ENCODE measurements at places on chromosomes 7 and 10.

GRCh38 chr7:147992698-147993097 lies 597.9 kb upstream of the C7orf33 start:
- H3K27ac ChIP-seq, result no peak overlapping the region
- H3K4me1 ChIP-seq, result no peaks in the 10 kb centered on the region
- no peak overlapping the region for H3K4me3 ChIP-seq
- DNase-seq, result no peak

- no peak overlapping the region for H3K4me3 ChIP-seq
- H3K36me3 ChIP-seq, result no peaks in the 10 kb centered on the region
These were observed 121.2 kb downstream of the MTERF1 start for GRCh38 chr7:91759205-91759863.

- DNase-seq, result no peak
- no peak overlapping the region for H3K27ac ChIP-seq
- H3K27me3 ChIP-seq, result no peaks in the 10 kb centered on the region
- H3K4me3 ChIP-seq, result no peak overlapping the region
These were observed 61.7 kb upstream of the NPTX2 start for GRCh38 chr7:98555403-98555802.

- H3K27ac ChIP-seq, result no peak overlapping the region
- peaks cover 7% of the 10 kb centered on the region for H3K4me1 ChIP-seq
- no peak for DNase-seq
- H3K27me3 ChIP-seq, result peaks cover 10% of the 10 kb centered on the region
- peak overlapping the region; percentile 19 for H3K4me3 ChIP-seq
These were observed 56.3 kb downstream of the MICALL2 start for GRCh38 chr7:1402791-1403637.

DNA sequence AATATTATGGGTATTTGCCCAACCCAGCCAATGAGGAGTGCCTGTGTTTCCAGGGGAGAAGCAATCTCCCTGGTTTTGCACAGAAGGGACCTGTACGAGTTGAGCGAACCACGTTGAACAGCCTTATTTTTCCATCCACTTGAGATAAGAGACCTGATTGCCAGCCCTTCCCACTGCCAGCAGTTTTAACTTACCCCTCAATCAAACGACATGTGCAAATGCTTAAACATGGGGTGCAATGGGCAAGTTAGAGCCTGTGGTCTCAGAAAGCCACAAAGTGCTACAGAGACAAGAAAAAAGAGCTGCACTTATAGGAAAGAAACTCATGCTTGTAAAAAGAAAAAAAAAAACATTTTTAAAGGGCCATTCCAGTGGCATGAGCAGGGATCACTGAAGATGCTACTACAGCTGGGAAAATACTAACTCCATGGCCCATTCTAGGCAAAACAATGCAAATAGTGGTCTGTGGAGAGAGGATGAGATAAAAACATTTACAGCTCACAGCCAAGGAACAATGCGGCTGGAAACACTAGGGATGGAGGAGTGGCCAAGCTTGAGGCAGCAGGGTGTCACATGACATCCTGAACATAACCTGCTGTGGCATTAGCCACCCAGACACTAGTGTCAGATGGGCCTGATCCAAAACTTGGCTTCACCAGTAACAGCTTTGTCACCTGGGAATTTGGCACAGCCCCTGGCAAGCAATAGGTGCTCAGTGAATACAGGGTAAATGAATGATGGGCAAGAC lies 162.8 kb downstream of the ELMO1 start:
- no peaks in the 10 kb centered on the region for H3K36me3 ChIP-seq
- no peaks in the 10 kb centered on the region for H3K27me3 ChIP-seq
- no peak overlapping the region for H3K27ac ChIP-seq
- no peak overlapping the region for H3K4me3 ChIP-seq
- peaks cover 4% of the 10 kb centered on the region for H3K4me1 ChIP-seq

DNA sequence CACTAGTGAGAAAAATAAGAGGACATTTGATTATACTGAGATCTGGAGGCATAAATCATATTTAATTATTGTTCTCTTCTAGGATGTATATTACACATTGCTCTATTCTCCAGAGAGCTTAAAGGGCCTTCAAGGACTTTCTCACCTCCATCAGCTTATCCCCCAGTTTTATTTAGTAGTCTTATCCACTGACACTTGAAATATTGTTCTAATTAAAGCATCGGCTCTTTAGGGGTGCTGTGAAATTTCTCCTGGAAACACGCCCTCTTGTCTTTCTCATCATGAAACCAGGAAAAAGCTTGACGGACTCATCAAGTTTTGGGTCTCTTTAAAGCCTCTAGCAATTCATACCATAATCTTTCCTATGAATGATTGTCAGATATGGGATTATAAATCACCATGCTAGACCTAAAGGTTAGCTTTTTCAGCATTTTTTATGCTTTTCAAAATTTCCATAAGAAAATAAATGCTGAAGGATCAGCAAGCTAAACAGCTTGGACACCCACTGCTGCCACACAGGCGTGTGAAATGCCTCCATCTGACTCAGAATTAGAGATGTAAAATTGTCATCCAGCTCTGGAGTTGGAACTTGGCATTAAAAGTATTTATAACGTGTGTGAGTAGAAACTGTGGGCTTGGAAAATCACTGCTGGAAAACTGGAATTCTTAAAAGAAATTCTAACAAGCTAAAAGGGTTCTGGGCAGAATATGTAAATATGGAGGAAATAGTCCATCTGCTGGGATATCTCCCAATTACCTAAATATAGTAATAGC lies 216.3 kb downstream of the CHRM2 start:
- no peak overlapping the region for H3K27ac ChIP-seq
- H3K4me1 ChIP-seq, result no peaks in the 10 kb centered on the region
- H3K36me3 ChIP-seq, result no peaks in the 10 kb centered on the region

GRCh38 chr7:157476654-157477549 lies 140.1 kb downstream of the DNAJB6 start:
- no peak for DNase-seq
- H3K4me3 ChIP-seq, result no peak overlapping the region
- H3K4me1 ChIP-seq, result no peaks in the 10 kb centered on the region
- H3K27me3 ChIP-seq, result no peaks in the 10 kb centered on the region
